Activated naive CD4-positive, alpha-beta T cell treated with anti-CD3 and anti-CD28 coated beads, Interleukin-2, amount 50 U/mL, for 72 hours (primary cell): ENCODE measurements at places on chromosomes 3 and 15.

- DNase-seq = no peak
These were observed 10.2 kb downstream of the MITF start for GRCh38 chr3:69749461-69749860.

DNA sequence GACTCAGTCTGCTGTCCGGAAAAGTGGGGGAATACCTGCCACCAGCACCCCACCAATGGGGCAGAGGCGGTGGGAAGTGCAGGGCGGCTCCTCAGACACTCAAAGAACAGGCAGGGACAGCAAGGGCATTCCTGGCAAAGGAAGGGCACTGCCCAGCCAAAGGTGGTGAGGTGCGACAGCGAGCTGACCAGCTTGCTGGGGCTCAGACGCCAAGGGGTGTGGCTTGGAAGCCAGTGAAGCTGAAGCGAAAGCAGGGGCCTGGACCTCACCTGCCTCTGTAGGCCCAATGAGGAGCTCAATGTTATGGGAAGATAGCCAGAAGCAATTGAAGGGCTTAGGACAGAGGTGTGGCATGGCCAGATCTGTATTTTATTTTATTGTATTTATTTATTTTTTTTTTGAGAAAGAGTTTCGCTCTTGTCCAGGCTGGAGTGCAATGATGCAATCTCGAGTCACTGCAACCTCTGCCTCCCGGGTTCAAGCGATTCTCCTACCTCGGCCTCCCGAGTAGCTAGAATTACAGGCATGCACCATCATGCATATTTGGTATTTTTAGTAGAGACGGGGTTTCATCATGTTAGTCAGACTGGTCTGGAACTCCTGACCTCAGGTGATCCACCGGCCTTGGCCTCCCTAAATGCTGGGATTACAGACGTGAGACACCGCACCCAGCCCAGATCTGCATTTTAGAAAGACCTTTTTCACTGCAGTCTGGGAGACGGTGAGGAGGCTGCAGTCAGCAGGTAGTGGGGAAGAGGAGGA lies 4.4 kb upstream of the LMAN1L start:
- no peak for DNase-seq

- no peak for DNase-seq
These were observed 68.0 kb downstream of the TIPARP start for GRCh38 chr3:156742401-156742800.

GRCh38 chr15:85691350-85692240 lies 103.1 kb downstream of the KLHL25 start:
- peak; percentile 38 for DNase-seq

DNA sequence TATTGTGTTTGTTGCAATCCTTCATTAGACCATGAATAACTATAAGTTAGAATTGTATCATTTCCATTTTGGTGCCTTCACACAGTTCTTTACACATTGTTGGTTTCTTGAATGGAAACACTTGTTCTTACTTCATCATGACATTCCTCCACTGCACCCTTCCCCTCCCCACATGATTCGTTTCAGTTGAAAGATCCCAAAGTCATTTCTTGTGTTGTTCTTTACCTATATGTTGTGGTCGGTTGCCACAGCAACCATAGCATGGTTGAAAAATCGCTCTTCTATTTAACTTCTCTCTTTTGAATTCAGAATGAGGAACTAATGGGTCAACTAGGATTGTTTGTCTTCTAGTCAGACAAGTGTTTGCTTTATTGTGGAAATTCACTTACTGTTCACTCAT lies 103.3 kb downstream of the IL1RAP start:
- peak; percentile 41 for DNase-seq

- DNase-seq = no peak
These were observed 826 bp downstream of the DBR1 start for GRCh38 chr3:138173769-138174420.

DNA sequence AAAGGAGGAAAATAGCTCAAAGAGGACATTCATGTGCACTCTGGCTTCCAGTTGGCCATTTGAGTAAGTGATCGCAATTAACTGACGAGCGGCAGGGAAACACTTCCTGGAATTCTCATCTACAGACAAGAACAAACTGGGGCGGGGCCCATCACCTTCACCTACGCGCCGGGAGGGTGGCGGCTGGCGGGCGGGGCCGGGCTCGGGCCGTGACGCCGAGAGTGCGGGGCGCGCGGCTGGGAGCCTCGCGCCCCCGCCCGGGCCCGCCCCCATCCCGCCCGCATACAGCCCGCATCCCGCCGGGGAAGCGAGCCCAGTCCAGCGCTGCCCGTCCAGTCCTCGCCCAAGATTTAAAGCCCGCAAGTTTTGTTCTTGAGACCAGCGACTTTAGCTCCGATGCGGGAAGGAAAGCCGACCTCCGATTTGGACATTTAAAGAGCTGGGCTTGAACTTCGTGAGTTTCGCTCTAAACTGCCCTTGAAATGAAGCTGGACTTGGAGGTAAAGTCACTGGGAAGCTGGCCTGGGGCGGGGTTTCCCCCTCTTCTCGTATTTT lies at the start of gene B3GNT5:
TSS of gene B3GNT5 (plus strand) at position 281 of the 555 bp plus-strand sequence. CDS start 16,546 bp downstream, outside the sequence.
- DNase-seq = peak; percentile 66

GRCh38 chr3:76986876-76987474 lies 52.9 kb upstream of the ROBO2 start:
- DNase-seq = no peak

- DNase-seq = no peak
These were observed 15.7 kb downstream of the VPS18 start for GRCh38 chr15:40909662-40910630.

GRCh38 chr15:100692246-100692645 lies 89.9 kb downstream of the ASB7 start:
- no peak for DNase-seq

GRCh38 chr15:35256141-35256540 lies 171.0 kb upstream of the NANOGP8 start:
- no peak for DNase-seq

- DNase-seq = no peak
These were observed 24.6 kb upstream of the GRIP2 start for GRCh38 chr3:14564741-14565140.

DNA sequence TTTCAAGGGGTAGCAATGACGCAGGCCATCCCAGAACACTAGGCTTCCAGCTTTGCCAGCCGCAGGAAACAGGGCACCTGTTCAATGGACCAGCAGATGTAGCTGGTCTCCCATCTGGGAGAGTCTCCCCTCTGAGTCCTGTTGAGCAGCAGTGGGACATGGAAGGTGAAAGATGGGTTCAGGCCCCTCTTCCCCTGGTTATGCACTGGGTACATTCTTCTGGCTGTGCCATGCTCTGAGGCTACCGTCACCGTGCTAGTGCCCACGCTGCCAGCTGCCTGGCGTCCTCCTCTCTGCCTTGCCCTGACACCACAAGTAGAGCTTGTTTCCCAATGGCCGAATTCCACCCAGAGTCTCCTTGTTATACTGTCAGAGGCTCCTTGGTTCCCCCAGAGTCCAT lies 63.1 kb downstream of the TLE3 start:
- DNase-seq = no peak

GRCh38 chr15:70650567-70651302 lies 112.6 kb downstream of the UACA start:
- DNase-seq = no peak

GRCh38 chr3:119314821-119315220 lies 20.6 kb downstream of the ARHGAP31 start:
- DNase-seq = no peak

GRCh38 chr3:66398228-66399025 lies 102.4 kb downstream of the LRIG1 start:
- no peak for DNase-seq

DNA sequence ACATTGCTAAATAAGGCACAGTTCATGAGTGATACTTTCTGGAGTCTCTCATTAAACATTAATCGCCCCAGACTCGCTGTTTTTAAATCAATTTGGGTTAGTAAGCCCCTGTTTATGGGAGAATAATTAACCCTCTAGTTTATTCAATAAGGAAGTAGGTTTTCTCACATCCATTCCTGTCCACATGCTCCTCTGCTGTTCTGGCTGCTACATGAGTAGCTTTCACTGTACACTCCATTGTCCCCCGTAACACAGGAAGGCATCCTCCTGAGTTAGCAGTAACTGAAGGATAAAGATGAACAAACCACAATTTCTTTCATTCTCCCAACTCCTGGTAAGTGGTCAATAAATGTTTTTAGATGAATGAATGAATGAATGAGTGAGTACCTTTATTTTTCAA lies 378.5 kb downstream of the DIPK2A start:
- DNase-seq = no peak

GRCh38 chr3:44411031-44411645 lies 66.3 kb downstream of the ZNF445 start:
- no peak for DNase-seq

DNA sequence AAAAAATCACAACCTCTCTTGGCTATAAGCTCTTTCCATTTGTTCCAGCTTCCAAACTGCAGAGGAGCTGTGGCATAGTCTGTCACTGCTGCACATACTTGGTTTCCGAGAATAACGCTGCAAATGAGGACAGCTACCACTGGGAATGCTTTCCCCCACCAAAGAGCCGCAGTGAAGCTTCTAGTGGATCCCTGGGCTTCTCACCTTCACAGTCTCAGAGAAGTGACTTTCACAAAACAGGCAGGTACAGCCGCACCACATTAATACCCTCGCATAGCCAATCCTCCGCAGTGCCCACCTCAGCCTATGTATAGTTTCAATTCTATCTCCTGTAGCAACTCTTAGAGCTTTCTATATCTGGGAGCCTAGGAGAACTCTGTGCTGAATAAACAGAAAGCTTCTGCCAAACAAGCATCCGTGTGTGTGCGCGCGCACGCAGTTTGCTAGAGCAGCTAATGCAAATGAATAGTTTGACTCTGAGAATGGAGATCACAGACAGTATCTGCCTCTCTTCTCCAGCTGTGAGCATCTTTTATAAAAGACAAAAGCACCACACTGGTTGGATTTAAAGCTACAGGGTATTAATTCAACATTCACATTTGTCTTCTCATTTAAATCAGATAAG lies 81.9 kb upstream of the PLXND1 start:
- DNase-seq = no peak

DNA sequence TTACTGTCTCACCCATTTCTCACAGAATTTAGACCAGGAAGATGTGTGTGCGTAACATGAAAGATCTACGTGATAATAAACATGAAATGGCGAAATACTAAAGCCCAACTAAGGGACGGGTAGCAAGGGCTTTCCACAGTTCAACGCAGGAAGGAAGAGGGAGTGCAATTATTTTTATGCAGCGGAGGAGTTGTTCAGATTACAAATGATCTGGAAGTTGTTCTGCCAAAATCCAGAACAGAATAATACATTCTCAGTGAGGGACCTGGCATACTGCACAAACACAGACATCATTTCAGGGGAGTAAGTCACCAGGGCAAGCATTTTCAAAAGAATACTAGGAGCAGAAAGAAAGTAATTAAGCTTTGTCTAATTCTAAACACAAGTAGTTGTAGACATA lies 133.6 kb upstream of the RAP2B start:
- no peak for DNase-seq

GRCh38 chr3:70824078-70824477 lies 511.6 kb upstream of the MDFIC2 start:
- no peak for DNase-seq

- no peak for DNase-seq
These were observed 235.4 kb downstream of the XXYLT1 start for GRCh38 chr3:195035345-195036202.

DNA sequence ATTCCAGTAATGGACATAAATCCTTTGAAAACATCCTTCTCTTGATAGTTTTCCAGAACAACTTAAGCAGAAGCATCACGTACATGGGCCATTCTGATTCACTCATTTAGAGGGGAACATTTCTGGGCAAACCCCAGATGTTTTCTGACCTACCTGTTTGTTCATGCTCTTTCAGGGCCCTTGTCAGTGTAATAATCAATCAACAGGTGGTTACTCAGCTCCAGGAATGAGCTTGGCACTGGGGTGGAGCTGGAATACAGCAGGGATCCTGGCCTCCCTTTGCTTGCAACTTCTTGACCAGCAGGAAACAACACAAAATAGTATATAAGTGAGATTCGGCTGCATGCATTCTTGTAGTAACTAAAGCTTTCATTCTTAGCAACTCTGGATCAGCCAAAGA lies 9.2 kb upstream of the UBE2E1 start:
- DNase-seq = no peak

GRCh38 chr15:78620527-78621421 lies at the start of gene CHRNA3:
Gene CHRNA3 (minus strand): TSS chr15:78620996. CDS start chr15:78620794, 202 bp downstream.
- no peak for DNase-seq

DNA sequence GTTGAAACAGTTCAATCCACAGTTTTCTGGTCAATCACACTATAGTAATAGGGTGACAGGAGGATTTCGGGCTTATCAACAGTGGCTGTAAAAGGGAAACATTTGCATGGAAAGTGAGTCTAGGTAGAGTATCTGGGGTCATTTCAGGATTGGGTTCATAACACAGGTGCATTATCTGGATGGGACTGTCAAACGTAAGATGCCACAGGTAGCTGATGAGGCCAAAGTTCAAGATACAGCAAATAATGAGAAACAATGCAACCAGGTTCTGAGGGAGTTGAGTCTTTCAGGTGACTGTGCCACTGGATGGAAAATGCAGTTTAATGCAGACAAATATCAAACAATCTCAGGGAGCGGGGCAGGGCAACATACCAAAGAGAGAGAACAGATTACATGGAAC lies 62.2 kb downstream of the WDR76 start:
- DNase-seq = no peak

DNA sequence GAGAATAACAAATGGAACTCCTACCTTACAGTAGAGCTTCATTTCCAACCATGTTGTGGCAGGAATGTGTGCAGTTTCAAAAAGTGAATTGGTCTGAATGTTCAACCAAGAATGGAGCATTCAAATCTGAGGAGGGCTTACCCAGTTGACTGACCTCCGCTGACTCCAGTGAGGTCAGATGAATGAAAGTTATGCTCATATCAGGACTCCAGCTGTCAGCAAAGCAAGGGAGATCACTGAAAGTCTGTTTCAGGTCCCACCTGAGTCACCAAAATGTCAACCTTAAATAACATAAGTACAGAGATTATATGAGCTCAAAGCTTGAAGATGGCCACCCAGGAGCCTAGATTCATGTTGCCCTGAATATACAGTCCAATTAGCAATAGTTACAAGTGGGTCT lies 473.5 kb downstream of the RBMS3 start:
- no peak for DNase-seq

- no peak for DNase-seq
These were observed 232.1 kb upstream of the CDIN1 start for GRCh38 chr15:36347272-36347858.

DNA sequence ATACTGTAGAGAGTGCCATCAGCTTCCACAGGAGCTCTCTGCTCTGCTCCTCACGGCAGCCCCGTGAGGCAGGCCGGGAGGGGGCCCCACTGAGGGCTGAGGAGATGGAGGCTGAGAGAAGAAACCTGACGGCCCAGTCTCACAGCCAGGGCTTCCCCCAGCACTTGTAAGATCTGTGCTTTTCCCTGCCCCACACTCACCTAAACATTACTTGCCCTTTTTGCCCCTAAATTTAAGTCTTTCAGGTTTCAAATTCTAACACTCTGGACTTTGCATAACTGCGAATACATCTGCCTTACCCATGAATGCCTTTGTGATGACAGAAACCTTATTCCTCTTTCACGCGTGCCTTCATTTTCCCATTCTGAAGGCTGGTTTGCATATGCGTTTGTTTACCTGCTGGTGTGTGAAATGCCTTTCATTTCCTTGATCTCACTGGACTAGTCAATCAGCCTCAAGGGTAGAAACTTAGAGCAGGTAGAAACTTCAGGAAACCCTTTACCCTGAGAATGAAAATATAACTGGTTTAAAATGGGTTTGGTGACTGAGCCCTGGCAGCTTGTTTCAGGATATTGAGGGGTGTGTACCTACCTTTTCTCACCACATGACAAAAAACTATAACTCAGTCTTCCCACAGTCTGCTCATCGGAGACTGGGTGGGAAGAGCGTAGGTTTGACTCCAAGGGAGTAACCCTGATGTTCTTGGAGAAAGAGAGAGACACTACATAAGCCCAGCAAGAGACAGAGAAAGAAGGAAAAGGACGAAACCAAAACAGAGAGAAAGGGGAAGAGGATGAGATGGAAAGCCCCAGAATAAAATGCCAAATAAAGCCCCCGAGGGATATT lies 20.1 kb downstream of the SLC12A8 start:
- DNase-seq = no peak
